Astrocyte (in vitro differentiated cells and primary cell): ENCODE measurements at places on chromosomes 2 and 18. TPM values are rescaled to one million over a fixed set of nuclear protein-coding genes. Genes with fewer than 3 reads are reported as not detected.

DNA sequence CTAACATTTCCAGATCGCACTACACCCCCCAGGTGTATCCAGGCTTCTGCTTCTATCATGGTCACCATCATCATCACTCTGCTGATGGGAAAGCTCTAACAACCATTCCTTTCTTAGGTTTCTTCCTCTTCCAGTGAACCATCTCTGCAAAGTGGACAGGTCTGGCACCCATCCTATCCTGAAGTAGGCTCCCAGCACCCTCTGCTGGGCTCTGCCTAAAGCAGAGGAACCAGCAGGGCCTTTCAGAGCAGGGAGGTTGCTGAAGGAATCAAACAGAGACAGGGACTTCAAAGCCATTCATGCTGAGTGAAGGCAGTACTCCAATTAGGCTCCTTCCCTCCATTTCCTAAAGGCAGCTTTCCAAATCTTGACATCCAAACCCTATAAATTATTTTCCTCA is 27.2 kb upstream of the SATB2 start:
- no peak for DNase-seq

DNA sequence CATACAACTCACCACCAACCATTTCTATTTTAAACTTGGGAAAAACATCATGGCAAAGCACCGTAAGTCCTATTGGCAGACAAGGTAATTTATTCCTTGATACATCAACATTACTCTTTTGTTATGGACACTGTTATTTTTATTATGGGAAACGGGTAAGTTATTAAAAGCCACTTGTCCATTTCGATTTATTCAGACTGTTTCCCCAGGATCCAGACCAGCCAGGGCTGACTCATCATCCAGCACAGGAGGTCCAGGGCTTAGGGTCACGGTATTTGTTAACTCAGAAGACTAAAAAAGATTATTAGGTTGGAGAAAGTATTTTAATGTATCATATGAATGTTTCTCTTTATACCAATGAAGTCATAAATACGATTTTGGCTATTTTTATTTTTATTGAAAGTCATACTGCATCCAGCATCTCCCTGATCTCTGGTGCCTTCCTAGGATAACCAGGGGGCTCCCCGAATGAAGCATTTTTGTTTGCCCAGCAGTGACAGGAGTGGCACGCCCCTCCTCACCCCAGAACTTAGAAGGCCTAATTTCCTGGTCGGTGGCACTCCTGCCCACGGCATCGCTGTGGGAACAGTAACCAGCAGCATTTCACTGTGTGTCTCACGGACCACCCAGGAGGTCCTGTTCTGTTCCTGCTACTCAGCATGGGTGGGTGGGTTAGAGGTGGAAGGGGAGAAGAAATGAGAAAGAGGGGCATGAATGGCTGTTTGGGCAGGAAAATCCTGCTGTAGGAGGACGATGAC is 446.1 kb downstream of the EIPR1 start:
- DNase-seq, result no peak

DNA sequence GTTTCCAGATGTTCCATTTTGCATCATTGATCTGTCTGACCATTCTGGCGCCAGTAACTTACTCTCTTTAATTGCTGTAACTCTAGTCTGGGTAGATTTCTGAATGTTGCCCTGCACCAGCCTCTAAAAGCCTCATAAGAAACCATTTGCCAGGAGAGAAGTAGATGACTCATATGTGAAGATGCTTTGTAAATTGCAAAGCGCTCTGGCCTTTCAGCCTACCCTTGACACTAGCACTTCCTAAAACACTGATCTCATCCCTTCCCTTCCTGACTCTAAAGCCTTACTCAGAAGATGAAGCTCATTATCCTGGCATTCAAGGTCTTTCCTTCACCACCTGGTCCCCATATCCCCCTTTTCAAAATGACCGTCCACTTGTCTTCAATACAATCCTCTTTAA is 193.2 kb upstream of the MEX3C start:
- DNase-seq, result no peak

DNA sequence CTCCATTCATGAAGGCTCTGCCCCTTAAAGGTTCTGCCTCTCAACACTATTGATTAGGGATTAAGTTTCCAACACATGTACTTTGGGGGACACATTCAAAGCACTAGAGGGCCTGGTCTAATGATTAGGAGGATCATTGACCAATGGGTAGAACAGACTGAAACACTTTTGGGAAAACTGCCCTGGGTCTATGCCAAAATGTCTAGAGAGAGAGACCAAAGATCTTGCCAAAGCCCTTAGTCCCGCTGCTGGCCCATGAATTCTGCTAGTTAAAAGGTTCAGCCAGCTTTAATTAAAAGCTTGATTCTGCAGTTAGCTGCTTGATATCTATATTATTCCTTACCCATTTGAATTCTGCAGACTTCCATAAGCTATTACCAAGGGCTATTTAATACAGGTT is 613.2 kb downstream of the SLC4A3 start:
- DNase-seq, result no peak

DNA sequence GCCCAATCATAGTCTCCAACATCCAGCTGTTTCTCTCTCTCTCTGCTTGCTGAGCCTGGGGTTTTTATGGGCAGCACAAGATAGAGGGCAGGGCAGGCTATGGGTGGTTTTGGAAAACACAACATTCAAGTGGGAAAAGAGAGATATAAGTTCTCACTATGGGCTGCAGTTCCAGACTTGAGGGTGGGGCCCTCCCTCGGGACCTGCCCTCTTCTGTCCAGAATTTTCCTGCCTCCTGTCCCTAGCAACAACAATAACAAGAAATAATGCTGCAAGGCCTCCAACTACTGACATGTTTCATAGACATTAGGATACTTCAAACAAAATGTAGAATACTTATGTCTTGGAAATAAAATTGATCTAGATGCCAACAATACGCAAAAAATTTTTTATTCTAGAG is 107.8 kb downstream of the C18orf54 start:
- DNase-seq, result no peak

GRCh38 chr2:86069091-86069685 is 36.5 kb downstream of the POLR1A start:
- peak; percentile 58 for DNase-seq

- DNase-seq, result no peak
Observed at GRCh38 chr2:100043891-100044255, 98.5 kb downstream of the AFF3 start.

- no peak for DNase-seq
Observed at GRCh38 chr2:192165842-192166241, 28.9 kb downstream of the TMEFF2 start.

DNA sequence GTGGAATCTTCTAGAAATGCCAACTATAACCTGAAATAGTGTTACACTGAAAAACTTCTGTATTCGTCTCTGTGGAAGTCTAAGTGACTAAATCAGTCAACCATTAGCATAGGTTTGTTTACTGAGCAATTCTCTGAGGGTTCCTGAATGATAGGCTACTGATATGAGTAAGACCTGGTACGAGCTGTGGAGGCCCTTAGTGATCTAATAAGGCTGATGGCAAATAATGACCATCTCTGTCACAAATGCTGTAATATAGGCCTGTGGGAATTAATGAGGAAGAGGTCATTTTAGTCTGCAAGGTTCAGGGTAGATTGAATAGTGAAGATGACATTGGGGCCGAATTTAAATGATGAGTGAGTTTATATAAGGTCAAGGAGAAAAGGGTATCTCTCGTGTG is 82.5 kb downstream of the MGAT5 start:
- no peak for DNase-seq

DNA sequence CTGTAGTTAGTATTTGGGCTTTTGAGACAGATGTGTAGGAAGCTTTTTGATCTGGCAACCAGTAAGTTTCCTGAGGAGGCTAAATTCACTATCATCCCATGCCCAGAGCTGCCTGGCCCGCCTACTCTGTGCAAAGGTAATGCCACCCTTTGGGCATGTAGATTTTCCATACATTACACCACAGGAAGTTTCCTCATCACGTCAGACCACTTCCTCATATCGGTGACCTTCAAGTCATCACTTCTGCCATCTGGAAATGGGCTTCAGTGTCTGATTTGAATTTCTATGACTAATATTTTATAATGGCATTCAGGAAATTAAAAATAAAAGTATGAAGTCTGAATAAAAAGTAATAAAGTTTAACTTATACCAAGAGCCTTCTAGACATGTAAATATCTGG is 825.4 kb downstream of the DCDC2C start:
- no peak for DNase-seq

- no peak for DNase-seq
Observed at GRCh38 chr18:25451077-25451658, 99.2 kb upstream of the ZNF521 start.

DNA sequence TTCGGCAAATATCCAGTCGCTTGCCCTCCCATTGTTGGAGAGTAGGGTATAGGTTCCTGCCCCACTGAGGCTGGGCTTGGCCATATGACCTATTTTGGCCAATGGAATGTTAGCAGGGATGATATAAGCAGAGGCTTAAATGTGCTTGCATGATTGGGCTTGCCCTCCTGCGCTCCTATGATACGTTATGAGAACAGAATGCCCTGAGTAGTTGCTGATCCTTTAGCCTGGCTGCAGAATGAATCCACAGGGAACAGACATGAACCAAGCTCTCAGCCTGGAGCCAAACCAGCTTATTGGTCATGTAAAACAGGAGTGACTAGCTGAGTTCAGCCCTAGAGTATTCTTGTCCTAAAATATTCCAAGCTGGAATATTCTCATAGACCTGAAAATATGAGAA is 34.8 kb upstream of the IMP4 start:
- no peak for DNase-seq

DNA sequence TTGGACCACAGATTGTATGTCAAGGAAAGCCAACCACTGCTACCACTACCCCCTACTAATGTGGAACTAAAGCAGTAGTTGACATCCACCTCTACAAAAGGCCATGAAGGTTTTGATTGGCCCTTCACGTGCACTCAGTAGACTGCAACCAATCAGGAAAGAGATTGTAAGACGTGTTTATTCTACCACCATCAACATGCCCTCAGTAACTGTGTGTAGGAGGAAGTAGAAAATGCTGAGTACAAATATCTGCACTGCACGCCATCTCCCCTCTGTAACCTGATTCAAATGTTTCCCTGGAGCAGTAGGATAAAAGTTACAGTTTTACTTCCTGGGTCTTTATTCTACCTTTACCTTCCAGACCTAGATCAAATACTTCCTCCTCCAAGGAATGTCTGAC is 2.9 kb upstream of the CASP10 start:
- no peak for DNase-seq

DNA sequence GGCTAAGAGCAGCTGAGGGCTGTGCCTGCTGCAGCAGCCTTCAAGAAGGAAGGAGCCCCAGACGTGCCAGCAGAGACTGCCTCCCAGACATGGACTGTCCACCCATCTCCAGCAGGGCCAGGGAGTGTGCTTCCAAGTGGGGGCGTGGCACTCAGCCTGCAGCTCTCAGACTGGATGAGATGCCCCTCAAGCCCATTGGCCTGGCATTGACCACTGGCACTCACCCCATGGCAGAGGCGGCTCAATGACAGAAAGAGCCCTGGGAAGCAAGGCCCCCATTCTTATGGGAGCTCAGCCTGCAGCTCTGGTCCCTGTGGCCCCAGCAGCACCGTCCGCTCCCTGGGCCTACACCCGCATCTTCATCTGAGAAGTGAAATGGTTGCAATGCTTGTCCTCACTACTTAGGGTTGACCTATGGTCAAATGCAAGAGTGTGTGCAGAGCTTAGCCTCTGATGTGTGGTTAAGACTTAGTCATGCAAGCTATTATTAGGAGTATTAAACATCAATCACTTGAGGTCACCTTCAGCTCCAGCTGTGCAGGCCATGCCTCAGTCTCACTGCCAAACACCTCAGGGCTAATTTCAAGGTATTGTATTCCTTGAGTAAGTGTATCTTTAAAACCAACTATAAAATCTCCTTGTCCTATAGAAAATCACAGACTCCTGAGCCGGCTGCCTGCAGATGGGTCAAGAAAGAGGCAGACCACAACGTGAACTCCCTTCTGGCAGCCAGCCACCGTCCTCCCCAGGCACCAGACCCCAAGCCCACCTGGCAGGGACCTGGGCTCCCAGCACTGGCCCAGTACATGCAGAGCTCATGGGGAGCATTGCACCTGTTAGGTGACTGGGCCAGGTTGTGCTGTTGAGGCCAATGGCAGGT is 194.8 kb downstream of the NDUFA10 start:
- DNase-seq, result no peak

GRCh38 chr2:61520261-61520660 is 17.9 kb downstream of the XPO1 start:
- no peak for DNase-seq

Gene GMPPA
- total RNA-seq, result 49.5 and 55.3 TPM in 2 replicates

Gene POTEF
- total RNA-seq, result 2.1 and 2.3 TPM in 2 replicates

Gene SERPINB10
- not detected in 2 replicates for total RNA-seq

Gene PUM2
- total RNA-seq, result 55.6 and 69.4 TPM in 2 replicates

Gene TDRD15
- not detected in 2 replicates for total RNA-seq

Gene FBXO41
- total RNA-seq, result 10.1 and 10.9 TPM in 2 replicates

Gene CMPK2
- 32.5 and 38.6 TPM in 2 replicates for total RNA-seq

Gene CHST9
- 0.96 and 1.3 TPM in 2 replicates for total RNA-seq

Gene OSR1
- 0.31 and 1.0 TPM in 2 replicates for total RNA-seq

Gene SCG2
- total RNA-seq, result 5.6 and 6.9 TPM in 2 replicates

Gene PSMA8
- total RNA-seq, result not detected in 2 replicates
